ENCODE measurements at places on chromosomes 3 and 15. TPM values are rescaled to one million over a fixed set of nuclear protein-coding genes. Genes with fewer than 3 reads are reported as not detected.
A peak's percentile ranks its signal among the peaks of the same experiment; 100 is the strongest.

DNA sequence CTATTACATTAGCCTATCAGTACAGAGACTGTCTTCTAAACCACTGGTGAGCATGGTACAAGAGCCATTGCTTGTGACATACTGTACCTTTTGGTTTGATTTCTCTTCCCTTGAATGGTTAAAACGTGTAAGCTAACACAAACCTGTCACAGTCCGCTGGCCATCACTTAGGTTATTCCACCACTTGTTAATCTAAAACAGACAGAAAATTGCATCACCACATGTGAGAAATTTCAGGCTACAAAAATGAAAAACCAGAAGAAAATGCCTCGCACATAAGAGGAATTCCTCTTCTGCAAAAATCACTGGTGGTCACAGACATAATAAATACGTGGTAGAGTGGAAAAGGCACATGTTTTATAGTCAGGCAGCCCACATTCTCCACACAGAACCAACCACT is 22.1 kb downstream of the PARL start:
- no peak overlapping the region for H3K27ac ChIP-seq
- no peaks in the 10 kb centered on the region for H3K27me3 ChIP-seq
- peaks cover 4% of the 10 kb centered on the region for H3K4me1 ChIP-seq
- no peak overlapping the region for H3K4me3 ChIP-seq

- H3K4me1 ChIP-seq, result peaks cover 36% of the 10 kb centered on the region
- no peak for DNase-seq
- H3K4me3 ChIP-seq, result peak overlapping the region; percentile 2
- peak overlapping the region; percentile 95 for H3K27ac ChIP-seq
- H3K27me3 ChIP-seq, result no peaks in the 10 kb centered on the region
Observed at GRCh38 chr15:58332676-58333400, 99.0 kb upstream of the LIPC start.

GRCh38 chr15:32824777-32825176 is 107.0 kb downstream of the GREM1 start:
- H3K4me3 ChIP-seq, result no peak overlapping the region
- H3K27me3 ChIP-seq, result no peaks in the 10 kb centered on the region
- H3K36me3 ChIP-seq, result no peaks in the 10 kb centered on the region
- no peaks in the 10 kb centered on the region for H3K4me1 ChIP-seq
- DNase-seq, result no peak

The LYZL4 gene
- not detected for polyA plus RNA-seq

The MAP1A gene
- 0.63 TPM for polyA plus RNA-seq
